ENCODE measurements at places on chromosomes 4 and X. TPM values are rescaled to one million over a fixed set of nuclear protein-coding genes. Genes with fewer than 3 reads are reported as not detected.

TMEM144 gene
- total RNA-seq, result 2.5 TPM

CRMP1 gene
- not detected for total RNA-seq

PDGFC gene
- total RNA-seq, result 54.7 TPM

SULT1E1 gene
- total RNA-seq, result not detected

MAGEA3 gene
- 116 TPM for total RNA-seq

ZAR1 gene
- 0.12 TPM for total RNA-seq

DNAAF6 gene
- total RNA-seq, result not detected

SOD3 gene
- total RNA-seq, result 1.2 TPM

NUP62CL gene
- total RNA-seq, result not detected

REELD1 gene
- total RNA-seq, result not detected

DIPK2B gene
- not detected for total RNA-seq

STATH gene
- not detected for total RNA-seq

Data from RPMI7951 (cell line).